ENCODE measurements at places on chromosomes 6 and 20.

GRCh38 chr6:29834564-29835436, 7.2 kb downstream of the HLA-G start:
- no peak for DNase-seq

- no peak for DNase-seq
These were observed 9.1 kb downstream of the ETV7 start for GRCh38 chr6:36378243-36378920.

DNA sequence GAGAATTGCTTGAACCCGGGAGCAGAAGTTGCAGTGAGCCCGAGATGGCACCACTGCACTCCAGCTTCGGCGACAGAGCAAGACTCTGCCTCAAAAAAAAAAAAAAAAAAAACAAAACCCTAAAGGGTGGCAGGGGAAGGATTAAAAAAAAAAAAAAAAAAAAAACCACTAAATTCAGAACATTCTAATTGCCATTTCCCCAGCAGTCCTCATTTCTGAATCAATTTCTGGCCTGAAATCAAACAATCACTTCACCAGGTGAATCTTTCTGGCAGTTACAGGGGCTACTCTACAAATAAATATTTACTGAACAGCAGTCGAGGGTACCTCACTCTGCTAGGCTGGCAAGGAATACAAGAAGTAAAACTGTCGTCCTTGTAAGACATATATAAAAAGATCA, 1.2 kb downstream of the UQCC1 start:
- DNase-seq, result no peak

- no peak for DNase-seq
These were observed 170.6 kb upstream of the EYA4 start for GRCh38 chr6:133070410-133071043.

DNA sequence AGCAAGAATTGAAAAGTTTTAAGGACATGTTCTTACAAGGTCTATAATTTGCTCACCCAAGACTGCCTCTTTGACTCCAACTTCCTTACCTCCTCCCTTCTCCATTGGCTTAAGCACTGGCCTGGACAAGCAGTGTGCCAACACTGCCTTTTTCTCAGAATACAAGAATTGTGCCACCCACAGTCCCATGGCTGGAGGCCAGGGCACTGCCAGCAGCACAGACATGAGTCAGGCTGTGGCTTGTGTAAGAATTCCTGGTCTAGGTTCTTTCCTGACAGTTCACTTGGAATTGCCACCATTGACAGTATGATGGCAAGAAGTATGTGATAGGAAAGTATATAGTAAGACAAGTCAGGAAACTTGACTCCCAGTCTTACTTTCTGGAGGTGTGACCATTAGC, 202.7 kb upstream of the MARCKS start:
- no peak for DNase-seq

DNA sequence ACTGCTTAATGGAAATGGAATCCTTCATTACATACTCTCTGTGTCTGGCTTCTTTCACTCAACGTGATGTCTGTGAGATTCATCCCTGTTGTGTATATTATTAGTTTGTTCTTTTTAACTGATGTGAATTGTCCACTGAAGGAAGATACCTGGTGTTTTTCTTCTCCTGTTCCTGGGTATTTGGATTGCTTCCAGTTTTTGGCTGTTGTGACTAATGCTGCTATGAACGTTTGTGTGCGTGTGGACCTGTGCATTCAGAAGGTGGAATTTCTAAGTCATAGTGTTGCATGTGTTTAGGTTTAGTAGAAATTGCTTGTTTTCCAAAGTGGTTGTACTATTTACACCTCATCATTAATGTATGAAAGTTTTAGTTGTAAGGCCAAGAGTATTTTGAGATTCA, 3.8 kb downstream of the TULP4 start:
- no peak for DNase-seq

- no peak for DNase-seq
These were observed 48.7 kb upstream of the ERVFRD-1 start for GRCh38 chr6:11160199-11160598.

- DNase-seq, result no peak
These were observed 2.9 kb upstream of the HLA-DOB start for GRCh38 chr6:32819729-32820128.

GRCh38 chr20:9453201-9453600, 61.2 kb upstream of the LAMP5 start:
- no peak for DNase-seq

DNA sequence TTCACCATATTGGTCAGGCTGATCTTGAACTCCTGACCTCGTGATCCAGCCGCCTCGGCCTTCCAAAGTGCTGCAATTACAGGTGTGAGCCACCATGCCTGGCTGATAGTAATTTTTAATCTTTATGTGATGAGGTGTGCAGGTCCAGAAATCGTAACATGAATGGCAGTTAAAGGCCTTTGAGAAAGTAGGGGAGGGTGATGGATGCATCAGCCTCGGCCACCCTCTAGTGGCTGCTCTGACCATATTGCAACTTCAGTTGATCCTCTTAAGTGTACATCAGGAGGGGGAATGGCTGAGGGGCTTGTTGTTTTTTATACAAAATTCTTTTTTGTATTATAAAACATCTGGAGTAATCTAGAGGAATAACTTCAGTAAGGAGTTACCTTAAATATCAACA, 193.0 kb downstream of the ZFAND3 start:
- no peak for DNase-seq

DNA sequence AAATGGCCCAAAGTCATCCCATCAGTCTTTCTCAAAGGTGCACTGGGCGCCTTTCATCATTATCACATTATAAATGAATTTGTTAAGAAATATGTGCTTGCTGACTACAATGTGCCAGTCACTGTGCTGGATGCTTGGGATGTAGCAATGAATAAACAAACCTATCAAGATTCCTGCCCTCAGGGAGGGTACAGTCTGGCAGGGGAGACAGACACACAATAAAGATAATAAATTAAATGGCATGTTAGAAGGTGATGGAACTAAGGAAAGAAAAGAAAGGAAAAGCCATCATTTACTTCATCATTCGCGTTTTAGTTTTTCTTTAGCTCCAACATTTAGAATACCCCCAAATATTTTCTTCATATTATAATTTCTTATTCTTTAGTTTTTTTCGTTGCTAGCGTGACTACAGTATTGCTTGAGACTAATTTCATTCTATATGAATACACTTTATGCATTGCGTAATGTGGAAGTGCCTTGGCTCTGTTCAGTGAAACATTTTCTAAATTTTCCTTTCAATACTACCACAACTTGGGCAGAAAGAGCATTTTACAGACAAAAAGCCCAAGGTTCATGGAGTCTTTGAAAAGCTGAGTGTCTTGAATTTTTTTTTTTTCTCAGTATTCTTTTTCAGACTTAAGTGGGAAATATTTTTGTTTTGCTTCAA, 48.7 kb upstream of the CITED2 start:
- no peak for DNase-seq

- DNase-seq, result no peak
These were observed 72.1 kb downstream of the SOD2 start for GRCh38 chr6:159620947-159621346.

GRCh38 chr6:41780551-41781365, at the start of gene PRICKLE4:
TSS of gene PRICKLE4 (plus strand) at chr6:41780782. CDS start at chr6:41783474, 2,692 bp downstream.
- no peak for DNase-seq

DNA sequence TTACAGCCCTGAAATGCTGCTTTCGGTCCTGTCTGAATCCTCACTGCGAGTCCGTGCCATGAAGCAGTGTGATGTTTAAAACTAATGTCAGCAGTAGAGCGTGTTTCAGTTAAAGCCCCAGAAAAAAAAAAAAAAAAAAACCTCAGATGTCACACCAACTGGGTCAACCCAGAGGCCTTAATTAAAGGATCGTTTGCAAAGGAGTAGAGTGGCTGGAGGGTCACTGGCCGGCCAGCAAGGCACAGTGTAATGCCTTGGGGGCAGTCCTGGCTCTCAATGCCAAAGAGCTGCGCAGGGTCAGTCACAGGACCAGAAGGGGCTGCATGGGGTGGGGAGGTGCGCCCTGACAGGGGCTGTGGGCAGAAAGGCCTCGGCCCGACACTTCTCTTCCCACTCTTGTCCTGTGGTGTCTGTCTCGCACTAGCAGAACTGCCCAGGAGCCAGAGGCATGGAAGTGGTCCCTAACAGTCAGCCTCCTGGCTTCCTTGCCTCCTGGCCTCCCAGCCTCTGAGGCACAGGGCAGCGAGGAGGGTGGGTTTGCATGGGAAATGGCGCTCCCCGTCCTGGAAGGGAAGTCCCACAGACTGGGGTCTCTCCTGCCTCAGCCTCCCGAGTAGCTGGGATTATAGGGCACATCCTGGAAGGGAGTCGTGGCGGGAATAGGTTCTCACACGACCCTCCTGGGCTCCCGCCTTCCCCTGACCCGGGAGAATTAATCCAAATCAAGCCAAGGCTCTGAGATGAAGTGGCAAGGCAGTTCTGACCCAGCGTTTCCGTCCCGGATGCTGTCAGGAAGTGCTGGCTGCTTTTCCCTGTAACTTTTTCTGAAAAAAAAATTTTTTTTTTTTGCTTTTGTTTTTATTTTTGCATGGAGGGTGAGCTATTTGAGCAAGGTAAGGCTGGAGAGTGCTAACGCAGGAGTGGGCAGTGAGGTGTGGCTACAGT, 53.7 kb upstream of the MPC1 start:
- no peak for DNase-seq

DNA sequence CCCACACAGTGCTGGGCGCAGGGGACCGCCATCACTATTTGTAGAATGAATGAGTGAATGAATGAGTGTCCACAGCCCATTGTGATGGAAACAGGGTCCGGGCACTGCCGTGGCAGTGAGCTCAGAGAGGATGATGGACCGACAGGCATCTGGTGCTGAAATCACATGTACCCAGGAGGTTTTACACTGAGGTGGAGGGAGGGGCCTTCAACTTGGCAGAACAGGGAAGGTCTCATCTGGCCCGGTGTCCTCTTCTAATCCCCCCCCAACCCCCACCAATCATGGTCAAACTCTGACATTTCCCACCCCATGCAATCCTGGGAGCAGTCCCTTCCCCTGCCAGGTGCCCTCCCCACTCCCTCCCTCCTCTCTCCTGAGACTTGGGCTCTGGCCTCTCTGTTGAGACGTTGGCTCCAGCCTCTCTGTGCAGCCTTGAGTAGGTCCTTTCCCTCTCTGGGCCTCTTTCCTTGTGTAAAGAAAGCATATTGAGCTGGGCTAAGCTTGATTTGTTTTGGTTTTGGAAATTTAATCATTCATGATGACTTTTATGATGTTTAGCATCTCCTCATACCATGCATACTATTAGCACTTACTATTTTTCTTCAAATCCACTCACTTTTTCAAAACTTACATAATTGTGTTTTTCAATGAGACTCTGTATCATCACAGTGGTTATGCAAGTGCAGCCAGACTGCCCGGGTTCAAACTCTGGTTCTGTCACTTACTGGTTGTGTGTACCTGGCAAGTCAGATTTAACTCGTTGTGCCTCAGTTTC, 10.8 kb downstream of the KIAA1755 start:
- DNase-seq, result no peak

- no peak for DNase-seq
These were observed 148.8 kb downstream of the CFAP61 start for GRCh38 chr20:20201124-20201523.

DNA sequence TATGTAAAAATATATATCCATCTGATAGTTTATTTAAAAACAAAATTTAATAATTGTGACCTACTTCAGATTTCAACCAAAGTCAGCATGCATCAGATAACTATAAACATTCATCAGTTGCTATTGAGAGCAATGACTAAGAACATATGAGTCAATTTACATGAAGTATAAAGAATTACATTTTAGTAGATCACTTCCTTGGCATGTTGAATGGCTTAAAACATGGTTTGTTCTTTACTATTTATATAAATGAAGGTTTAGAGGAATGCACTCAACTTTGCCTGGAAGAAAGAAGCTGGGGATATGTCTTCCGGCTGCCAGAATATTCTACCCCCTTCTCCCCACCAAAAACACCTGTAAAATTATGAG, 6.4 kb upstream of the FAM217A start:
- no peak for DNase-seq

GRCh38 chr20:18139832-18140231, 2.2 kb downstream of the KAT14 start:
- DNase-seq, result no peak

- no peak for DNase-seq
These were observed 33.7 kb upstream of the HBS1L start for GRCh38 chr6:135088281-135088680.

GRCh38 chr6:163707387-163708355, 293.2 kb downstream of the QKI start:
- DNase-seq, result no peak

DNA sequence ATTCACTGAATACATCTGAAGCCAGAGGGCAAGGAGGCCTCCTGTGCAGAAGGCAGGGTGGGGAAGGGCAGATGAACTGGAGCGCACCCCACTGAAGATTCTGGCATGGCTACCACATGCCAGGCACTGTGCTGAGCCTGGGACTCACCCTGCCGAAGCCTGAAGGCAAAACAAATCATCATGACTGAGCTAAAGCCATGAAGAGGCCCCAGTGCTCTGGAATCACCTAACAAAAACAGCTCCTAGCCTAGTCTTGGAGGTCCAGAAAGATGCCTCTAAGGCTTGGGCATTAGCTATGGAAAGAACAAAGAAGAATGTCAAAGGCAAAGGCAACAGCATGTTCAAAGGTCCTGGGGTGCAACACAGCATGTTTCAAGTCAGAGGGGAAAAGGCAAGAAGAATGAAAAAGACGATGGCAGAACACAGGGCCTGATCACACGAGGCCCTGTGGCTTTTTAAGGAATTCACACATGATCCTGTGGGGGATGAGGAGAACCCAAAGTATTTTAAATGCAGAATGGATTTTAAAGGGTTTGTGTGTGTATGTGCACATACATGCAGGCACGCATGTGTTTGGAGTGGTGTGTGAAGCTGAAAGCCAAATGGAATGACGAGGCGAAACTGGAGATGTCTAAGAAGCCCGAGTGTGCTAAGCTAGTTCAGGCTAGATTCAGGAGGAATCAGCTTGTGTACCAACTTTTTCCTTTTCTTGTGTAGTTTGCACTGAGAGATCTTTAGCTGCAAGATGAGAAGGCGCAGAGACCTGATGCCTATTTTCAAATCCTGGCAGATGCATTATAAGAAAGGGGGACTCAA, 261.4 kb downstream of the ZNF217 start:
- no peak for DNase-seq

GRCh38 chr6:129902681-129903080, 41.6 kb upstream of the TMEM244 start:
- DNase-seq, result no peak

- no peak for DNase-seq
These were observed 25.5 kb downstream of the RNF144B start for GRCh38 chr6:18412644-18413043.

DNA sequence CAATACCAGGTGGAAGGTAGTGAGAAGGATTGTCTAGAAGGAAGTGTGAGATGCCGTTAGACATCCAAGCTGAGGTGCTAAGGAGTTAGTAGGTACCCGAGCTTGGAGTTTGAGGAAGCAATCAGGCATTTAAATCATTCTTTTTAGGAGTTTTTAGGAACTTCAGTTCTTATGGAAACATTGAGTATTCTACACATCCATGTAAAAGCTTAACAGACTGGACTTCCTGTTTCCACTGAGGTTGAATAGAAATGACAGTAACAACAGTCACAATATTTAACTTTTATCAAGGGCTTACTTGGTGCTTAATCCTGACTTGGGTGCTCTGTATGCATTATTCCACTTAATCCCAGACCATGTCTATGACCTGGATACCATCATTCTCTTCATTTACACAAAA, 136.4 kb downstream of the UST start:
- no peak for DNase-seq

DNA sequence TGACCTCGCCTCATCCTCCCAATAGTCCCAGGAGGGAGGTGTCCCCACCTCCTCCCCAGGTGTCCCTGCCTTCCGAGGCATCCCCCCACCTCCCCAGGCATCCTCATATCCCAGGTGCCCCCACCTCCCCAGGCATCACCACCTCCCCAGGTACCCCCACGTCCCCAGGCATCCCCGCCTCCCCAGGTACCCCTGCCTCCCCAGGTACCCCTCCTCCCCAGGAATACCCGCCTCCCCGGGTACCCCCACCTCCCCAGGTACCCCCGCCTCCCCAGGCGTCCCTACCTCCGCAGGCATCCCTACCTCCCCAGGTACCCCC, 198.9 kb downstream of the SYNDIG1 start:
- no peak for DNase-seq
